Muscle of leg (tissue), 16 donors: ENCODE measurements at places on chromosomes 4 and X. TPM values are rescaled to one million over a fixed set of nuclear protein-coding genes. Genes with fewer than 3 reads are reported as not detected.

The TEX13B gene
- polyA plus RNA-seq: not detected

The BCAP31 gene
- 85.6 TPM for polyA plus RNA-seq

The ATXN3L gene
- polyA plus RNA-seq: not detected

The MYOZ2 gene
- polyA plus RNA-seq: 168 TPM

The TECRL gene
- polyA plus RNA-seq: 39.0 TPM

The MAGEA6 gene
- not detected for polyA plus RNA-seq

The NSG1 gene
- 3.1 TPM for polyA plus RNA-seq

- no peak for DNase-seq
These were observed 344.6 kb upstream of the SPOCK3 start for GRCh38 chr4:167578906-167579305.

DNA sequence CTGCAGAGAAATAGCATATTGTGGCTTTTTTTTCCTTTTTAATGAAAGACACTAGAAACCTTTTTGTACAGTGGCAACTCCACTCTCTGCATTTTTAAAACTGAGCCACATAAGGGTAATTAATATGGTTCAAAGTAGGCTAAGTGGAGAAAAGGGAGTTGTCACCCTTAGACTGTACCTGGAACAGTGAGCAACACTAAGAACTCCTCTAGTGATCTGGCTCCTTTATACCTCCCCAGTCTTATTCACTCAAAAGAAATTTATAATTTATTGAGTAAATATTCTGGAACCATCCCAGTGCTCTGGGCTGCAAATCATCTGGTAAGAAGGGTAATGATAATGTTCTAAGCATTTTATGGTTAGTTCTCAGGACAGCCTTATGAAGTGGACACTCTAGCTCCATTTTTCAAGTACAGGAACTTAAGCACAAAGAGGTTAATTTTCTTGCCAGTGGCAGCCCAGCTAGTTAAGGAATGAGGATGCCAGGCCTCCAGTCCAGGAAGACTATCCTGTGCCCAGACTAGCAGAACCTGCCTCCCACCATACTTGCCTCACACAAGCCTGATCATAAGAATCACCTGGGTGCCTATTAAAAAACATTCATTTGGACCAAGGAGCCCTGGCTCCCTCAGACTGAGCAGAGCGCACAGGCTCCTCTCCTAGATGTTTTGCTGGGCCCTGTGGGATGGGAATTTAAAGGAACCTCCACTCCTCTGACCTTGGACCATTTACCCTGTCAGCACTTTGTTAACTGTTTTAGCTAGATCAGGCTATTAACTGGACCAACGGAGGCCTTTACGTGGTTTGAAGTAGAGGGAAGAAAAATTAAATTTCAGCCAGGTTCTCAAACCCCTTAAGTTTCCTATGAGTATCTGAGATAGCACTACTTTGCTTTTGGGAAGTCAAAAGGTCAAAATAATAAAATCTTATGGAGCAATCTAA lies 102.6 kb downstream of the PDE5A start:
- DNase-seq: no peak

GRCh38 chr4:159655547-159655946 lies 552.7 kb downstream of the RAPGEF2 start:
- no peak for DNase-seq
